ENCODE measurements at places on chromosomes 12 and 14. TPM values are rescaled to one million over a fixed set of nuclear protein-coding genes. Genes with fewer than 3 reads are reported as not detected.
A peak's percentile ranks its signal among the peaks of the same experiment; 100 is the strongest.

GRCh38 chr14:60986500-60986899 lies 5.5 kb downstream of the SLC38A6 start:
- no peak for DNase-seq

DNA sequence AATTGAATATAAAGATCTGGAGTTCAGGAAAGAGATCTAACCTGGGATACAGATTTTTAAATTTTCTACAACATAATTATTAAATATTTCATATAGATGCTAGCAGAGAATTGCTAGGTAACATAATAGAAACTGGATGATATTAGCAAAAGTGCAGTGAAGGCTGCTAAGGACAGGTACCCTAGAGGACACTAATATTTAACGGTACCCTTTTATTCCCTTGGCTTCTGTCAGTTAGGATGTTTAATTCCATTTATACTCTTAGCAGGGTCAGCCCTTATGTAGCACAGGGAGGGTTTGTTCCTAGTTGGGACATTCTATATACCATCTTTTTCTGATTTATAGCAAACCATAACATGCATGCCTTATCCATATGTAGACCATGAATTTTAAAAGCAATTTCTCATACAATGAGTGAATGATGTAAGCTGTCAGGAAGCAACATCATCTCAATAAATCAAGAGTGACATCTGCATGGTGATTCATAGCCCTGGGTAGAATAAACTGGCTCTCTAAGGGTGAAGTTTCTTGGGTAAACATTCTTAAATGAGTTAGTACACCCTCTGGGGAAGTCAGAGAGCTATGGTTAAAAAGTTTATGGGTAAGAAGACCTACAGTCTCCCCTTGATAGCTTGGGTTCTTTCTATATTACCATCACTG lies 404.4 kb upstream of the MGAT4C start:
- DNase-seq, result no peak

DNA sequence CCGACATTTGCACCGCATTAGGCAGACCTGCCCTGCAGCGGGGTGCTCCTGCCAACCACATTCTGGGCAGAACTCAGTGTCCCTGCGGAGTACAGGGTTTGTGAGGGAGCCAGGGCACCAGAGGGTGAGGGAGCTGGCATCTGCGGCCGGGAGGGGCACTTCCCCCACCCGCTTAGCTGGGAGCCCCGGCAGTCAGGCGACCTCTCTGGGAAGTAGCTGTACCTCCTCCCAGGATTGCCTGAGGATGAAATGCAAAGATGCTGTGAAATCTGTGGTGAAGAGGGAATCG lies 58.6 kb downstream of the ANKRD9 start:
- no peak for DNase-seq

DNA sequence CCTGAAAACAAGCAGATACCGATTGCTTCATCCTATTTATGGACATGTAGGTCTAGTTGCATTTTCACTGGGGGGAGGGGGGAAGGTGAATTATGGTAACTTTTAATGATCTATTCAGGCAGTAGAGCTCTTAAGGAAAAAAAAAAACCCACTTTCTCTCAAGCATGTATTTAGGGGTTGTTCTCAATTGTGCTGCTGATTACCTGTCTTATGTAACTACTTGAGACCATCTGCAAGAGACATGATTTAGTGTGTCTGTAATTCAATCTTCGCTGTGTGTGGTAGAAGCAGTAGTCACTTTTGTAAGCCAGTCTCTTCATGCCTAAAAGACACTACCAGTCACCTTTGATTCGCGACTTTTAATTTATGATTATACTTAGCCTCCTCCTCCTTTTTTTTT lies 8.9 kb downstream of the CALM1 start:
- no peak for DNase-seq

Gene RFX4
- polyA plus RNA-seq, result 0.09 TPM

Gene C12orf56
- polyA plus RNA-seq, result 0.85 TPM

- no peak for DNase-seq
Observed at GRCh38 chr12:54980341-54980740, 4.2 kb downstream of the TESPA1 start.

- DNase-seq, result peak; percentile 79
Observed at GRCh38 chr12:622416-622815, 40.8 kb downstream of the NINJ2 start.

GRCh38 chr14:59698793-59699192 lies 122.2 kb upstream of the CCDC175 start:
- peak; percentile 13 for DNase-seq

DNA sequence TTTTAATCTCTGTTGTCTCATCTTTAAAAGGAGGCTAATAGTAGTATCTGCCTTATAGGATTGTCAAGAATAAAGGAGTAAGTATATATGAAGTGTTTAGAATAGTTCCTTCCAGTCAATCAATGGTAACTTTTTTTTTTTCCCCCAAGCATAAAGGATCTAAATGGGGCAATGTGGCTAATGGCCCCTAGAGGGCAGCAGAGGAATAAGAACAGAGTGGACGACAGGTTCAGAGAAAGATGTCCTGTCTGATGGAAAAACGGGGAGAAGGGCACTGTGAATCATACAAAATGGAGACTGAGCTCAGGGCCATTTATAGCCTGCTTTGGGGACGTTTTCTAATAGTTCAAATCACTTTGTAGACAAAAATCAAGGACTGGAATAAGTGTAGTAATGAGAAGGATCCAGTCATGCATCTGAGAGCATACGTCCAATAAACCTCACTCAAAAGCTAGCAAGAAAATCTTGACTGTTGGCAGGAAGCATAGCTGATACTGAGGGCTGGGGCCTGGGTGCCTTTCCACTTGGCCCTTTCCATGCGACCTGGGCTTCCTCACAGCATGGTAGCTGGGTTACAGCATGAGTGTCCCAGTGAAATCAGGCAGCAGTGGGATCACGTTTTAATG lies 51.3 kb downstream of the IFNG-AS1 start:
- DNase-seq, result peak; percentile 73

Gene TSPAN11
- 19.6 TPM for polyA plus RNA-seq

DNA sequence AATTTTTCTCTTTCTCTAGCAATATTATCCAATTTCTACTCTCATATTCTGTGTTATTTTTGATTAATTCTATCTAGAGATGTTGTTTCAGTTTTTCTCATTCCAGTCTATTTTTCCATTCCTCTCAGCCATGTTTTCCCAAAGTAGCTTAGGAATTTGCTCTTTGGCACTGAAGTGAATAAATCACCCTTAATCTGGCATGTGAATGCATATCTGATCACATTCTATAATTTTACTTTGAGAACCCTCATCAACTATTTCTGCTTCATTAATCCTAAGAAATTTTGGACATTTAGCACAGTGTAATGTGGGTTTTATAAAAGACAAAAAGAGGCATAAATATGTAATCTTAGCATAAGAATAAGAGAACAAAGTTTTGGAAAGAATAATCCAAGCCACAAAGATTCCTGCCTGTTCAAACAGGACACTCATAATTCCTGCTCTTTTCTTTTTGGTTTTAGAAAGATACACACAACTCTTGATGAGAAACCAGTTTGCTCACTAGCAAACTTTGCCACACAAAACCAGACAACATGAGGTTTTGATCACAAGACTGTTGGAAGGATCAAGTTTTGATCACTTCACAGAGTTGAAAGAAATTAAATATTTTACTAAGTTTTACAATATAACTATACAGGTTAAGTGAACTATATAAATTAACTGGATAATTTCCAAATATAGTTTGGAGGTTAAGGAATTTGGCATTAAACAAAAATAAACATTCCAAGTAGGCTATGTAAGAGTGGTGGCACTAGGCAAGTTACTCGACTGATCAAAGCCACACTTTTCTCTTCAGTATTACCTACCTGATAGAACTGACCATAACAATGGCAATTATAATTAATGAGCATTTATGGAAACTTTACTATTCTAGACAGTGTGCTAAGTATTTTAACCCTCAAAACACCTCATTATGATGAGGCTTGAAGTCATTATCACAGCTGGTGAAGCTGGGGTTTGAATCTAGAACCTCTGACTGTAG lies 226.6 kb upstream of the TMTC1 start:
- peak; percentile 26 for DNase-seq

Gene INSM2
- polyA plus RNA-seq, result not detected

Gene TAS2R7
- not detected for polyA plus RNA-seq

DNA sequence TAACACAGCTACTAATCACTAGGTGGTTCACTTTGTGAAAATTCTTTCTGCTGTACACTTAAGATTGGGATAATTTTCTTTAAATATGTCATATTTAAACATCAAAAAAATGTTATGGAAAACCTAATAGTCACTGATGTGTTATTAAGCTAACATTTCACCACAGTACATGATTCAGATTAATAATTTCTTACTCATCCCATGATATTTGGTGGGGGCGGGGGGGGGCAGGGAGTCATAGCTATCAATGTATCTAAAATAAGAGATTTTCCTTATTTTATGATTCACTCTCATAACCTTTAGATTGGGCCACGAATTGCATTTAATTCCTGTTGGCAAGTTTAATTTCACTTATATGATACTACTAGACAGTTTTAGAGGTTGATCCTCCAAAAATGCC lies 88.8 kb downstream of the KCNH5 start:
- DNase-seq, result no peak

DNA sequence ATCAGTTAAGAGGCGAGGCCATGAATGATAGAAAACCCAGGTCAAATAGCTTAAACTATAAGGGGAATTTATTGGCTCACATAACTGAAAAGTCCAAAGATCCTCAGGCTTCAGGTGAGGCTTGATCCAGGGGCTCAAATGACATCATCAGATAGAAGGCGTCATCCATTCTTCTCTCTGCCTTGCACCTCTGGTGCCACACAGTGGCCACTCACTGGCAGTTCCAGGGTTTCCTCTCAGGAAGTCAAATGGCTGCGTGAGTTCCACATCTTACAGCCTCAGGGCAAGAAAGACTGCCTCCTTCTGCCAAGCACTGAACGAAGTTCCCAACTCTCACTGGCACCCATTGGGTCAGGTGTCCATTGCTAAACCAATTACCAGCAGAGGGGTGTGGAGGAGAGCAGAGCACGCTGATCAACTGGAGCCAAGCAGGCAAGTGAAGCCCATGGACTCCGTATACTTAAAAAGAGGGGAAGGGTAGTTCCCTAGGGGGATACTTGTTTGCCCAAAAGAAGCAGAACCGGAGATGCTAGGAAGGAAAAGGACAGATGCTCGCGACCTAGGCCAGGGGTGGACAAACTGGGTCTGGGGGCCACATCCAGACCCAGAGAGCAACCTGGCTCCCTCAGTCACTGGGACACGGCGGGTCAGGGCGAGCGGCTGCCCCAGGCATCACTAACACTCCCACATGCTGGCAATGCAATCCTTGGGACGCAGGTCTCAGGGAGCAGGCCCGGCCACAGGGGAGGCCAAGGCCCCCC lies 69.3 kb downstream of the SERPINA3 start:
- DNase-seq, result no peak

GRCh38 chr12:1305791-1306500 lies 288.4 kb downstream of the FBXL14 start:
- no peak for DNase-seq

GRCh38 chr14:105138551-105139111 lies 29.9 kb downstream of the JAG2 start:
- DNase-seq, result no peak

Gene NKX2-1
- polyA plus RNA-seq, result not detected

DNA sequence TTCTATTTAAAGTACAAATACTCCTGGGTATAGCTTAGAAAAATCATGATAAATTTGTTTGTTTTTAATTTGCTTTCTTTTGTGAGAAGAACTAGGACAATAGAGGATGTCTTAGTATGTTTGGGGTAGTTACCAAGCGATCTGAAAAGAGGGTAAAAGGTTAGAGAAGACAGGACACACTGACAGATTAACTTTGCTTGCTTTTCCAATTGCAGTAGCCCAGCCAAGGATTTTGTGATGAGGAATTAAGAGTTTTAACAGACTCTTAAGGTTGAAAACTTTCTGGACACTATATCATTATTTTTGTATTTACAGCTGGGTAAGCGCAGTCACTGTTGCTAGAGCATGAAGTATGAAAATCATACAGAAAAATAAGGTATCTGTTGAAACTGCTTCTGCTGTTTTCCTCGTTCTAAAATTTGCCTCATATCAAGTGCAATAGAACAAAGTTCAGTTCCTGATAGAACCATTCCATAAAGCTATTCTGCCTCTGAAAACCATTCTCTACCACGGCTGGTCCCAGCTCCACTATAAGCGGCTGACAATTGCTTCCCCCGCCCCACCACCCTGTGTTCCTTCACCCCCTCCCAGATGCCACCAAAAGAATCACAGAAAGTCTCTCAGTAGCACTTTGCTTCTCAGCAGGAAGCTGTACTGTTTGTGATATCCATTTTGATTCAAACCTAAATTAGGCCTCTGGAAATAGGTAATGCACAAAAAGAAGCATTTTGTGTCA lies 413.4 kb downstream of the BCAT1 start:
- peak; percentile 54 for DNase-seq

DNA sequence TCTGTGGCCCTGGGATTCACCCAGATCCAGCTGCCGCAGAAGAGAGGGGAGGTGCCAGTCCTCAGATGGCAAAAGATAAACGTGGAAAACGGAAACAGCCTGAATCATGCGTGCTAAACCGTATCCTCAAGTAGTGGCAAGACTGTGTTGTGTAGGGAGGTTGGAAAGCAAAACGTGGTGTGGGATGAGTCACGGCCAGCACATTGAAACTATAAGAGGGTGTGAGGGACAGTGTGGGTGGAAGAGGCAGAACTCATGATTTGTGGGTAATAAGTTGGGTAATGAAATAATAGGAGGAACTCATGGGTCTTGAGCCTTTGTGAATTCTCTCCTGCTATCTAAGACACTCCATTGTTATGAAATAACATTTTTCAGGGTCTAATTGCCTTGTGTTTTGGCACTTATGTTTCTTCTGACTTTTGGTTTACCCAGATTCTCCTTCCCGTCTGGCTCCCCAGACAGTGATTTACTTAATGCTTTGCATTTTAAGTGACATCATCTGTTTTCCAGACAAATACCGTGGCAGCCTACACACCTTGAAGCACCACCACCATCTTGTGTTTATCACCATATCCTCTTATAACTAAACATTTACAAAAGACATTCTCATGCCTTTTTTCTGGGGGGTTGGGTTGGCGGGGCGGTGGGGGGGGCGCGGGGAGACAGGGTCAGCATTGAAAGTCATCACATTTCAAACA lies 62.3 kb upstream of the PTCSC3 start:
- no peak for DNase-seq

DNA sequence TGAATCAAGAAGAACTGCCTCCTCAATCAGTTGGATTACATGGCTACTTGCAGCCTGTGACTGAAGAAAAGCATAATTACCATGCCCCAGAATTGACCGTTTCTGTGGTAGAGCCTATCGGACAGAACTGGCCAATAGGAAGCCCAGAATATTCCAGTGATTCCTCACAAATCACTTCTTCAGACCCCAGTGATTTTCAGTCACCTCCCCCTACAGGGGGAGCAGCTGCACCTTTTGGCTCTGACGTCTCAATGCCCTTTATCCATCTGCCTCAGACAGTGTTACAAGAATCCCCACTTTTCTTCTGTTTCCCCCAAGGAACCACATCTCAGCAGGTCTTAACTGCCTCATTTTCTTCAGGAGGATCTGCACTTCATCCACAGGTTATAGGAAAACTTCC lies 80.8 kb downstream of the RAD52 start:
- DNase-seq, result no peak

Gene TMEM253
- 0.29 TPM for polyA plus RNA-seq
